B cell (primary cell): ENCODE measurements at places on chromosomes 16 and 17. TPM values are rescaled to one million over a fixed set of nuclear protein-coding genes. Genes with fewer than 3 reads are reported as not detected.
A peak's percentile ranks its signal among the peaks of the same experiment; 100 is the strongest.

DNA sequence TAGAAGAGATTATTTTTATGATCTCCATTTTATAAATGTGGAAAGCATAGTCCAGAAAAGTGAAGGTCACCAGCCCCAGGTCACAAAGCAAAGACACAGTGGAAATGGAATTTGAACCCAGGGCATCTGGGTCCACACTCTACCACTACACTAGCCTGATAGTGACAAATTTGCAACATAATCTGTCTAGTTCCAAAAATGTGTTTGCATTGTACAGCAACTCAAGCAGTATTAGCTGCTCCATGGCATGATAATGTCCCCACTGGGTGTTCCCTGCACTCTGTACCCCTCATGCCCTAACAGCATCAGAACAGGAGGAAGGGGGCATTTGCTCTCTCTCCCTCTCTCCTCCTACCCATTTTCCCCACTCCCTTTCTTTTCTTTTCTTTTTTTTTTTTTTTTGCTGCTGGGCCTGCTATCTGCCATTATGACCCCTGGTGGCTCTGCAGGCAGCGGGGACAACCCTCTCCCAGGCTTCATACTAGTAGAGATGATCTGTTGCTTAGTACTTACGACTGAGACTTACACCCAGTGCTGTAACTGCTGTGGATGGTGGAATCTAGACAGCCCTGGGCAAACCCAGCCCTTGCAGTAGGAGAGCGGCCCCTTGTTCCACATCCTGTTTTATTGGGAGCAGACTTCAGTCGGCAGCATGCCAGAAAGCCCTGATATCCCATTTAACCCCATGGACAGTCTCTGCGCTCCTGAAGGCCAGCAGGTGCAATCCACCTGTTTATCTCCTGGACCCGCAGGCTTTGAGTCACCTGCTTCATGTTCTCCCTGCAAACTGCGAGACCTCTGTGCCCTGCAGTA, 306.3 kb downstream of the SOX9 start:
- DNase-seq: no peak

DNA sequence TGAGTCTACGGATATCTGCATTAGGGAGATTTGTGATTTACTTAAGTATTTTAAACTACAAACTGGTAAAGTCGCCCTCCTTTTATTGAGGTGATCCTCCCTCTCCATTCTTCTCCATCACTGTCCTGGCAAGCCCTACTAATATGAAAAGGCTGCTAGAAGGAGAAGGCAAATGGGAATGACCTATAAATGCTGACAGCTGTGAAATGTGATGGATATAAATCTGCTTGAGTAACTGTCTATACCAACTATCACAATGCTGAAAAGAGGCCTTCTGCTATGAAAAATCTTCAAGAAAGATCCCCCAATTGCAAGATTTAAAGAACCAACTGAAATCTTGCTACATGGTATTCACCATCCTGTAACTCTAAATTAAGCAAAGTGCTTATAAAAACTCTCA, 15.5 kb downstream of the DNAJC7 start:
- no peak for DNase-seq

DNA sequence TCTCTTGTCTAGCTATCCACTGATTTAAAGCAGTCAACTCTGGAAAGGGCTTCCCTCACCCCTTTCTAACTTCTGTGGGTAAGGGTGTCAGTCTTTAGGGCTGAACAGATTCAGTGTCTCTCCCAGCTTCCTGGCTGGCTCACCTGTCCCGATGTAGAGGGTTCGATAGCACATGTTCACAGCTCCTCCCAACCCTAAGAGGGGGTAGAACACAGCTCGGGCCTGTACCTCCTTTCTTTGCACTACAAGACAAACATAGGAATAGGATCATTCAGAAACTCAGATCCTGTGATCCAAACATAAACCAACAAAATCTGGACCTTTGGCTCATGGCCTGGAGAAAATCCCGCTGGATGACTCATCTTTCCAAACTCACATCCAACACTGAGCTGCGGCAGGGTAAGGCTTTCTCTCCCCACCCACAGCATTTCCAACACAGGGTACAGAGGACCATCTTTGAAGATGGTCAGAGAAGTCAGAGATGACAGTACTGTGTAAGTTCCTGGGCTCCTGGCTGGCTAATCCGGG, 5.8 kb upstream of the DHRS13 start:
- DNase-seq: no peak

DNA sequence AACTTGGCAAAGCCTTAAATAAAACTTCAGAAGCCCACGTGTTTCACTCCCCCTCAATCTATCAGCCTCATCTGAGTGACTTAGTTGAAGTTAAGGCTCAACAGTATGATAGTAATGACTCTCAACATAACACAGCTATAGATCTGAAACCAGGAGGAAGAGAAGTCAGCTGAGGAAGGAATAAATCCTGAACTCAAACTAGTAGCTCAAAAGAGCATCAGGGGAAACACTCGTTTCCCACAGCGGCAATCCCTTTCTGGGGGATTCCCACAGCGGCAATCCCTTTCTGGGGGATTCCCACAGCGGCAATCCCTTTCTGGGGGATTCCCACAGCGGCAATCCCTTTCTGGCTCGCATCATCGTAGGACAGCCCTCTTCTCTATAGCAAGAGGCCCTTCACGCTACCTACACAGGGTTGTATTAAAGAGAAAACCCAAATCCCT, 56.8 kb downstream of the ZZEF1 start:
- DNase-seq: no peak

GRCh38 chr16:52825892-52826291, 226.8 kb downstream of the CHD9NB start:
- no peak for DNase-seq

GRCh38 chr16:24308200-24308599, 52.1 kb downstream of the CACNG3 start:
- no peak for DNase-seq

- peak; percentile 51 for DNase-seq
Observed at GRCh38 chr17:7262935-7263800, 890 bp upstream of the CLDN7 start.

- peak; percentile 57 for DNase-seq
Observed at GRCh38 chr17:81285179-81285878, 9.8 kb downstream of the SLC38A10 start.

GRCh38 chr16:8798174-8798527, 512 bp downstream of the PMM2 start:
- no peak for DNase-seq

- no peak for DNase-seq
Observed at GRCh38 chr17:27928587-27928986, 35.4 kb upstream of the LYRM9 start.

DNA sequence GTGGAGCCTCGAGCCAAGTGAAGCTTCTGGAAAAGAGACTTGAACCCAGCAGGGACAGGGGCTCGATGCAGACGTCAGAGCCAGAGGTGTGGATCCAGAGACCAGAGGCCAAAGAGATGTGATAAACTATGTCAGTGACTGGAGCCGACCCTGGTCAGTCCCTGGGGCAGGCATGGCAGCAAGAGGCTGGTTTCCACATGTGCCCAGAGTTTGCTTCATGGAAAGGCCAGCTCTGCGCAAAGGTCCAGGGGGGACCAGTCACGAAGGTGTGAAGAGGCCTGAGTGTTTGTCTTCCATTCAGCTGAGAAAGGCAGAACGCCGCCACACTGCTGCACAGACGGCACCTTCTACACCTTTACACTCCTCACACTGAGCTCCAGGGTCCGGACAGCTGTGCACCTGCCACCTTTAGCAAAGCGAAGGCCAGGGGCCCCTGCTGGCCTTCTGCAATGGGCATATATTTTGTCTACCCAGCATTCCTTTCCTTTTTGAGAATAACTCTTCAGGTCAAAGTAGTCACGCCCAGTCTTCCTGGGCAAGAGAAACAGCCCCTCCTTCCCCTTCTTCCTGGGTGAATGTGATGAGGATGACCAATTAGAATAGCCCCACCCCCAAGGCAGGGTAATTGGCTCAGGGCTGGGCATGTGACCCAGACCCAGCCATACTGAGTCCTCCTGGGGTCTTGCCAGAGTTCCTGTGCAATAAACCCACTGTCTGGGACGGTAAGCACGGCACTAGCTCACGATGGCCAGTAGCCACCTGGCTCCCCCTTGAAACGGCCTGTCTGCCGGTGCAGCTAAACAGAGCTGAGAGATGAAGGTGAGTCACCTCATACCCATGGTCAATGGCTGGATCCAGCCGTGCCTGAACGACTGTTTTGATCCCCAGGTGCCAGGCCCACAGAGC, 2.3 kb upstream of the RPH3AL start:
- DNase-seq: no peak

GRCh38 chr17:66369830-66370229, 67.4 kb downstream of the PRKCA start:
- no peak for DNase-seq

GRCh38 chr16:2799859-2800226, 1.6 kb downstream of the PRSS41 start:
- no peak for DNase-seq

DNA sequence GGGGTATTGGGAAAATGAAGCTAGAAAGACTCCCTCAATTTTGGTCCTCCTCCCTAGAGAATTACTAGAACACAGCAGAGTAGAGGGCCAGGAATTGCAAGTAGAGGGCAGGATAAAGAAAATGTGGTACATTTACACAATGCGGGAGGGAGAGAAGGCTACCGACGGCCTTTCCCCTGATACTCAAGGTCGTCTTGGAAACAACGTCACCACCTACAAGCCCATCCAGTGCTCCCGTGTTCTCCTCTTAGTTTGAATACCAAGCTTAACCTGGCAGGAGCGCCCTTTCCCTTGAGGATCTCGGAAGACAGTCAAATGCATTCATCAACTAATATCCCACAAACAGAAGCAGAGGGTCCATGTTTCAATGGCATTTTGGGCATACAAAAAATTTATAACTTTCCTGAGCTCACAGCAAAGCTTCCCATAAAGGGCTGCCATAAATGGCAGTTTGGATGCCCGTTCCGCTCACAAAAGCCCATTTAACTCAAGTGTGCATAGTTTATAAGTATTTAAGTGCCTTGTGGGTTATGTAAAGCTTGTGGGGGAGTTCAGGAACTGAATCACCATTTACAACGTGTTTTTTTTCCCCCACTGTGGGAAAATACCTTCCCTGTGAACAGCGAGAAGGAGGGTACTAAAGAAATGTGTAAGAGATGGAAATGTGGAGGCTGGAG, 414.6 kb downstream of the SLC39A11 start:
- no peak for DNase-seq

DNA sequence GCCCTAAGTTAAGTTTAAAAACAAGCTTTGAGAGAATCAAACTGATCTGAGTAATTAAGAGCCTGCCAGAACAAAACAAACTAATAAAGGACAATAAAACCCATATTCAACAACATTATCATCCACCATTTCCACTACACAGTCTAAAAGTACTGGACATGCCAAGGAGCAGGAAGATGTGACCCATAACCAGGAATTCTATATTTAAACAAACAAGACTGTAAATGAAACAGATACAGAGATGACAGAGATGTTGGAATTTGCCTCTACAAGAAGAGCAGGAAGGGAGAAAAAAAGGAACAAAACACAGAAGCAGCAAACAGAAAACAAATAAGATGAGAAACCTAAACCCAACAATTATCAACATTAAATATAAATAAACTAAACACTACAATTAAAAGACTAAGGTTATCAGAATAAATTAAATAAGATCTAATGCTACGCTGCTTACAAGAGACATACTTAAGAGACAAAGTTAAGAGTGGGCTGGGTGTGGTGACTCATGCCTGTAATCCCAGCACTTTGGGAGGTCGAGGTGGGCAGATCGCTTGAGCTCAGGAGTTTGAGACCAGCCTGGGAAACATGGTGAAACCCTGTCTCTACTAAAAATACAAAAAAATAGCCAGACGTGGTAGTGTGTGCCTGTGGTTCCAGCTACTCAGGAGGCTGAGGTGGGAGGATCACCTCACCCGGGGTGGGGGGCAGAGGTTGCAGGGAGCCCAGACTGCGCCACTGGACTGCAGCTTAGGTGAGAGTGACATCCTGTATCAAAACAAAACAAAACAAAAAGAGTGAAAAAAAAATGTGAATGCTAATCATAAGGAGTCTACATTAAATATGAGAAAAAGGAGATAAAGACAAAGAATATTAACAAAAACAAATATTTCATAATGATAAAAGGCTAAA, 50.6 kb downstream of the CREBBP start:
- DNase-seq: no peak

Gene TTLL6
- polyA plus RNA-seq: not detected in 2 replicates

Gene CD300E
- 0.92 and 1.4 TPM in 2 replicates for polyA plus RNA-seq

Gene RAP1GAP2
- polyA plus RNA-seq: 16.4 and 16.5 TPM in 2 replicates

Gene KCNH6
- not detected in 2 replicates for polyA plus RNA-seq

Gene SPN
- 1.9 and 3.5 TPM in 2 replicates for polyA plus RNA-seq

Gene TBC1D3L
- 3.6 and 43.5 TPM in 2 replicates for polyA plus RNA-seq
